ENCODE measurements at places on chromosomes 4 and X.

GRCh38 chr4:77413766-77414165 is 191.9 kb upstream of the CXCL13 start:
- no peak for DNase-seq

DNA sequence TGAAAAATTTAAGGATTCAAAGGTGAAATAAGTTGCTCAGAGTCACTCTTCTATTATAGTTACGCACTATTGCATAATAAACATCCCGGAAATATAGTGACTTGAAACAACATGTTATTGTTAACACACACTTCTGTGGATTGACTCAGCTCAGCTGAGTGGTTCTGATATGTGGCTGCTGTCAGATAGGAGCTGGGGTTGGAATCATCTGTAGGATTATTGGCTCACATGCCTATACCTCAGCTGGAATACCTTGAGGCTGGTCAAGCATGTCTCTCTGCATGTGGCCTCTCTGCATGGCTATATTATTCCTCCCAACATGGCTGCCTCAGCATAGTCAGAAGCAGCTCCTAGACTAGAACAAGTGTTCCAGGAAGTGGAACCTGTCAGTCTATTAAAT is 486.7 kb upstream of the MAGEB2 start:
- no peak for DNase-seq

DNA sequence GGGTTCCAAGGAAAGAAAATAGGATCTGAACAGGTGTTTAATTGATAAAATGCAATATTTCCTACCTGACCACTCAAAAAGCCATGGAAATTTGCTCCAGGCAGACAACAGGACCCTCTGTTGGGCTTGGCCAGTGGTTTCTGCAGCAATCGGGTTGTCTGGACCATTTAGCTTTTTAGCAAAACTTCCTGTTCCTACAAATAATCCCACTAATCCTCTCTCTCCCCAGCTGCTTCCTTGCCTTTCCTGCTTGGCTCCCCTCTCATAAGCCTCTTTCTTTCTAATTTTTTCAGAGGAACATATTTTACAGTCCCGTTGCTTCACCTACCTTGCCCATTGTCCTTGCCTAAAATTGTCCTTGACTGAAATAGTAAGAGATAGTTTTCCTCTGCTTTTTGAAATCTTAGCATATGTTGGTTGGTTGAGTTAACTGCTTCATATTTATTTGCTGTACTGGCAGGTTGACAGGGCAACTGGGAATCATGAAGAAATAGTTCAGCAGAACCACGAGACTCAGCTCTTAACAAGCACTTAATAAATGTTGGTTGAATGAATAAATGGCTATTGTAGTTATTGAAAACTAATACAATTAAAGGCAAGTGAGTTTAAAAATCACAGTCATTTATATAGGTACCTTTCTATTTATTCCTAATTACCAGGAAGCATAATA is 259.8 kb downstream of the KCNIP4 start:
- no peak for DNase-seq

GRCh38 chrX:53882331-53882730 is 161.9 kb downstream of the PHF8 start:
- DNase-seq, result no peak

- DNase-seq, result no peak
These were observed at the start of gene DTHD1 for GRCh38 chr4:36281384-36282106. Gene DTHD1 (plus strand): TSS chr4:36281616. CDS start chr4:36281759, 143 bp downstream.

DNA sequence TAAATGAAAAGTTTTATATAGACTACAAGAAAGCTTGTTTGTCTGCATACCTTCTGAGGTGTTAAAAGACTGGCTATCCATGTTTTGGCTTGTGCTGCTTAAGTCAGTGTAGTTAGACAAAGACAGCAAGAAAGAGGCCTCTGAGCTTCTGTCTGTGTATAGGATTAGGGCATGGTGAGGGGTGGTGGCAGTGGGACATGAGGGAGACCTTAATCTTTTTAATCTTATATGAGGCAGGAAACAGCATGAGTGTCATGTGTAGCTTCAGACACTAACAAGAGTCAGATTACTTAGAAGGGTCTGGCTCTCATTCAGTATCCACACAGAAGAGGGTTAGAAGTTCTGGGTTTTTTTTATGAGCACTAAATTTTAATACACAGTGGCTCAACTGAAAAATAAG is 213.3 kb downstream of the GABRG1 start:
- no peak for DNase-seq

DNA sequence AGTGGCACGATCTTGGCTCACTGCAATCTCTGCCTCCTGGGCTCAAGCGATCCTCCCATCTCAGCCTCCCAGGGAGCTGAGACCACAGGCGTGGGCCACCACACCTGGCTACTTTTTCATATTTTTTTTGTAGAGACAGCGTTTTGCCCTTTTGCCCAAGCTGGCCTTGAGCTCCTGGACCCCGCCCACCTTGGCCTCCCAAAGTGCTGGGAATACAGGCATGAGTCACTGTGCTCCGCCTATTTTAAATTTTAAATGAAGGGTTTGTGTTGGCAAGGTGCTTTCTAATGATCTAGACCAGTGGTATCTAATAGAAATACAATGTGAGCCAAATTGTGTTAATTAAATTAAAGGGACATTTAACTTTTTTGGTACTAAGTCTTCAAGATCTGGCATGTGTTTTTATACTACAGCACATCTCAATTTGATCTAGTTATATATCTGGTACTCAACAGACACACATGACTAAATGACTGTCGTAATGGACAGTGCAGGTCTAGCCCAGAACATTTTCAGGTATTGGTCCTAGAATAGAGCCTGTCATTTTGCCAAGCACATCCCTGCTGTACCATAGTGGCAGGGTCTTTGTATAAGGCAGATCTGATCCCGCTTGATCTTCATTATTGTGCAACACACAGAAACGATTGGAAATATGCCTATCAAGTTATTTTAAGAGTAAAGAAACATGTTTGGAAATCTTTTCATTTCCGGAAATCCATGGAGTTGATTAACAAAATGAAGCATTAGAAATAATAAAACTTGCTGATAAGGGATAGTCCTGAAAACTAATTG is 7.3 kb downstream of the PGK1 start:
- DNase-seq, result no peak

- no peak for DNase-seq
These were observed 133.0 kb upstream of the RASGEF1B start for GRCh38 chr4:81604683-81605218.

DNA sequence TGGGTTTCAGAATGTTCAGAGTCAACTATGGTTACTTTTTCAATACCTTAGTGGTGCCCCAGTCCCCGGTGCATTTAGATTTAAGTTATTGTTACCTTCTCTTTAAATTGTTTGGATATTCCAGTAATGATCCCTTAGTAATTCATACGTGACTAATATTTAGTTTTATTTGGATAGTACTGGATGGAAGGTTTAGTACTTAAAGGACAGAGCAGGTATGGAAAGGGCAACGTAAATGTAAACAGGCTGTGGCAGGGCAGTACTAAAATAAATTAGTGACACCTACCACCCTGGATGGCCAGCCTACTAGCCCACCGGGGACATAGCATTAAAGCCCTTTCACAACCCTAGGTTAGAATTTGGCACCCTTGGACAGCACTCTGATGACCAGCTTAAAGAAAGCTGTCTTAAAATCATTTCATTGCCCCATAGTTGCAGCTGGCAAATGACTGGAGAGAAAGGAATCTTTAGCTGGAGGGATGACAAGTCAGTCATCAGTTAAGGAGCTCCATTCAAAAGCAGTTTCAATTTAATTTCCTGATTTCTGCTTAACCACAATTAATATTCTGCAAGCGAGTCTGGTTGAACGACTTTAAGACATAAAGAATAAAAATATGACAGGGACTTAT is 16.4 kb downstream of the PLP1 start:
- no peak for DNase-seq

DNA sequence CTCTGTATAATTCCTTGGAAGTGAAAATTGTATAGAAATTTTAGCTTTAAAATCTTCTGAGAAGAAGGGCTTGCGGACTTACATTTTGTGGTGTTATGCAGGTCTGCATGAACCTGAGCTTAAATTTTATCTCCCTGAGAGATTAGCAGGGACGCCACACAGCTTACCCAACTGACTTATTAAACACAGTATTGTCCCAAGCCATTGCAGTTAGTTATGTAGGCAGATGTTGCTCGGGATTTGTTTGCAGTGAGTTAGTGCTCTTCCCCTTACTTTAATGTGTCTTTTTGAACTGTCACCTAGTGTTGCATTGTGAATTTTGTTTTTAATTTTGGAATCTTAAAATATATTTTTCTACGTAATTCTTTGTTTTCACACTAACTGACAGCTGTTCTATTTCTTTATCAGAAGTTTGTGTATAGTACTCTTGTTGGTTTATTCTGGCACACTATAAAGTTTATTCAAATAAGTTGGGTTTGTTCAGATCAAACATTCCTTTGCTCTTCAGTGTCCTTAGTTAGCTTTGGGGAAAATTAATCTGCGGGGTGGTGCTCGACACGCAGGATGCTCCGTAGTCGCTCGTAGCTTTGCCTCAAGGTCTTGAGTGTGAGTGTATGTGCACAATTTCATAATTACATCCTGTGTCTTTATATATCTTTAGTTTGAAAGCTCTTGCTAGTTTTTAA is 145.4 kb downstream of the STIM2 start:
- no peak for DNase-seq

DNA sequence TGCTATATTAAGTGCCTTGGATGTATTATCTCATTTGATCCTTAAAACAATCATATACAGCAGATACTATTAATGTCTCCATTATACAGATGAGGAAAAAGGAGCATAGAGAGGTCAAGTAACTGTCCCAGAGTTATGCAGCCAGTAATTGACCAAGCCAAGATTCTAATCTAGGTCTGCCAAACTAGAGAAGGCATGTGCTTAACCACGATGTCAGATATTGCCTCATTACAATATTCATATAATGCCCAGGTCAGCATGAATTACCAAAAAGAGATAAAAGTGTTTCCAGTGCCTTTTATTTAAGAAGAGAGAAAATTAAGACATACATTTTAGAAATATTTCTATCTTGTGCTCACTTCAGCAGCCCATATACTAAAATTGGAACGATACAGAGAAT is 7.1 kb downstream of the ARHGEF6 start:
- no peak for DNase-seq

GRCh38 chr4:52979020-52979419 is 116.9 kb downstream of the RASL11B start:
- no peak for DNase-seq

- DNase-seq, result no peak
These were observed 48.1 kb upstream of the FAM9C start for GRCh38 chrX:13092455-13092941.

- no peak for DNase-seq
These were observed 201.1 kb upstream of the FAT1 start for GRCh38 chr4:186924723-186925122.

DNA sequence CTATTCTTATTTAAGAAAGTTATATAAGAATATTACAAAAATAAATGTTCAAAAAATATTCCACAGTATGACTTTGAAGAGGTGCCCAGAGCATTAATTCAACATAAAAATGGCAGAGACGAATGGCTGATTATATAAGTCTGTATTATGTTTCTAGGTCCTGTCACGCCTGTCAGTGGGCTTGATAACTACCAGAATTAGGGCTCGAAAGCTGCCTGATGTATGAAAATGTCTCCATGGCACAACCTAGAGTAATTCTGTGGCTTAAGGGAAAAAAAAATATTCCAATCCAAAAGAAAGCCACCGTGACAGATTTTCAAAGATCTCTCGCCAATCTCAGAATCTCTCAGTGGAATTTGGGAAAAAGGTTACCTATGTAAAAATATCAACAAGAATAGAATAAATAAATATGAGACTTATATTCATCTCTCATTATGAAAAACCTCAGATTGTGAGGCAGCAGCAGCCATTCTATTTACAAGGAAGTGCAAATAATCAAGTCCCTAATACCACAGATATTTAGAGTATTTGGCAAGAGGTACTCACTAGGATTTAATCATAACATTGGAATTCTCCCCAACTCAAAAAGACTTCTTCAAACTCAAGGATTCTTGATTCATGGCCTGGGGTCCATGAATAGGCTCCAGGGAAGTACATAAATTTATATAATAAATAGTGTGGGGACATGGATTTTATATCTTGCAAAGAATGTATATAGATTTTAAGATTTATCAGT is 489.1 kb upstream of the INTU start:
- DNase-seq, result no peak

- DNase-seq, result no peak
These were observed 195.5 kb upstream of the ATP6AP2 start for GRCh38 chrX:40385256-40385655.

DNA sequence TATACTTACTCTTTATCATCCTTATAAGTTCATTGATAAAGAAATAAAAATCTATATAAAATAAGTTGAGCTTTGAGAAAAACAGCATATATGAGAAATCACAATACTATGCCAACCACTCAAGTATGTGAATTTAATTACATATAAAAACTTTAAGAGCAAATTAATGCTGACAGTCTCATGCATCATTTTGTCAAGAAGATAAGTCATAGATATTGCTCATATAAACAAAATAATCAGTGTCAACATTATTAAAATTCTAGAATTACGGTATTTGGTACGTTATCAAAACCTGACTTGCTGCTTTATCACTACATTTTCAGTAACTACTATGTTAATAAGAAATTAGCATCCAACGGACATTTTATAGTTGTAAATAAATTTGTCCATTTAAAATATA is 111.2 kb downstream of the FBXO8 start:
- DNase-seq, result no peak

GRCh38 chrX:38515291-38515690 is 46.1 kb upstream of the TSPAN7 start:
- DNase-seq, result no peak

DNA sequence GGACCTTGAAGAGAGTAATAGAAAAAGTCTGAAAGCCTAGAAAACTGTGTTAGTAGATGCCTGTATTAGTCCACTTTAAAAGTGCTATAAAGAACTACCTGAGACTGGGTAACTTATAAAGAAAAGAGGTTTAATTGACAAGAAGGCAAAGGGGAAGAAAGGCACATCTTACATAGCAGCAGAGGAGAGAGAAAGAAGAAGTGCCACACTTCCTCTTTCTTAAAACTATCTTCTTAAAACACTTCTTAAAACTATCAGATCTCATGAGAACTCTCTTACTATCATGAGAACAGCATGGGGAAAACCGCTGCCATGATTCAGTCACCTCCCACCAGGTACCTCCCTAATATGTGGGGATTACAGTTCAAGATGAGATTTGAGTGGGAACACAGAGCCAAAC is 18.8 kb upstream of the COL25A1 start:
- no peak for DNase-seq

- no peak for DNase-seq
These were observed 131.4 kb upstream of the CTSO start for GRCh38 chr4:156085100-156085499.

DNA sequence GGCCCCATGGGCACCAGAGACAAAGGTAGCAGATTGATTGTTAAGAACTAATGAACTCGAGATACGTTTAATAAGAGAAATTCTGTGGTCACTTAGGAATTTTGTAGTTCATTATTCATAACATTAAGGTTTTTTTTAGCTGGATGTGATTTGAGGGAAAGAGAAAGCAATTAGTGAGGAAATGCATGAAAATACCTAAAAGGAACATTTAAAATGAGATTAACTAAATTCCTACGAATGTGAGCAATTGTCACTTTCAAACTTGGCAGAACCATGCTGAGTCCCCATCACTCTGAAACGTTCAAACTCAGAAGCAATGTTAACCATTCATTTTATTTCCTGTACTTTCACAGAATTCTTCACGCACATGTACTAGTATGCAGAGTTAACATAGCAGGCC is 5.9 kb downstream of the PRMT9 start:
- DNase-seq, result no peak

Data from SHP77 (cell line).